Activated T-helper 1 cell treated with anti-CD3 and anti-CD28 coated beads, Interleukin-2, amount 50 U/mL, for 16 hours (primary cell): ENCODE measurements at places on chromosomes 5 and 9.

GRCh38 chr5:140565024-140565779 lies 574 bp downstream of the SLC35A4 start:
- DNase-seq: no peak

- DNase-seq: no peak
These were observed 34.0 kb upstream of the NCS1 start for GRCh38 chr9:130138171-130138653.

- DNase-seq: peak; percentile 9
These were observed 2.6 kb upstream of the BOD1 start for GRCh38 chr5:173618927-173619519.

- no peak for DNase-seq
These were observed 75.4 kb downstream of the NUDT12 start for GRCh38 chr5:103487218-103487617.

- DNase-seq: no peak
These were observed 551.8 kb upstream of the ZNF608 start for GRCh38 chr5:125298258-125298657.

DNA sequence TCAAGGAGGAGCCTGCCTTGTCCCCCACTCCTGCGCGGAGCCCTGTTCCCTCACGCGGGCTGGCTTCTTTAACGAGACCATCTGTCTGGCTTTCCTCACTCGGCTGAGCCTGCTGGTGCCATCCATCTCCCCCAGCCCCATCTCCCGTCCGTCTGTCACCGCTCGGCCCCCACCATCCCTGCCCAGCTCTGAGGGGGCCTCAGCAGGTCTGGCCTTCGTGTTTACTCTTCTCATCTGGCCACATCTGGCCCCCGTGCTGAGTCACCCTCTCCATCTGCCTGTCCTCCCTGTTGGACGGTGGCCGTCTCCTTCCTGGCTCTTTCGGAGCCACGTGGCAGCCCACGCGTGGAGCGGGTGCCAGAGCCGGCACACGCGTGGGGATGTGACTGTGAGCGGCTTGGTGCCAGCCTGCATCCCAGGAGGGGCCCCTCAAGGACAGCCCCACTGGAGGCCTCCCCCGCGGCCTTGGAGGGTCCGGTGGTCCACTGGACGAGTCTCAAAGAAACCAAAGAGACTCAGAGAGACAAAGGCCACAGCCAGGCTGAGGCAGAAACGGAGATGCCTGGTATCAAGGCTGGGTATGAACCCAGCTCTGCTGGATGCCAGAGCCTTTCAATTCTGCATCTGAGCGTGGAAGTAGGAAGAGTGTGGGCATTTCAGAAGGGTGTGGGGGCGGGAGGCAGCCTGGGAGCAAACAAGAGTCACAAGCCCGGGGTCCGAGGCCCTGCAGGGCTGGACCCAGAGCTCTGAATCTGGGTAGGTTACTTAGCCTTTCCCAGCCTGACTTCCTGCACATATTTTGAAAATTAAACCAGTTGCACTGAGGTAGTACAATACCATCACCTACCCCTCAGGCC lies 76.7 kb upstream of the UNC5A start:
- no peak for DNase-seq

DNA sequence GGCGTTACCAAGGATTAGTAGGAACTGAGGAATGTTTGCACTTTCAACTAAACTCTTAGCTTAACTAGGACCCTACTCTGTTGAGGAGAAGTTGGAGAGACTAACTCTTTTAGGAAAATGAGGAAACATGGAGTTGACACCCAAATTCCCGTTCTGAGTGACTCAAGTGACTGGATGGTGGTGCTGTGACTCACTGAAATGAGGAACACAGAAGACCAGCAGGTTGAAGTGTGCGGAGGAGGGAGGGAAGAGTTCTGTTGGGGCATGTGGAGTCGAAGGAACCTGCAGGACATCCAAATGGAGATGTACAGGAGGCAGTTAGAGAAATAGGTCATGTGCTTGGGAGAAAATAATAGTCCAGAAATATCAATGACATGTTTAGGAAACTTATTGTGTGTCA lies 8.2 kb downstream of the HEXB start:
- no peak for DNase-seq

GRCh38 chr9:134456756-134457305 lies 130.6 kb downstream of the RXRA start:
- DNase-seq: no peak

DNA sequence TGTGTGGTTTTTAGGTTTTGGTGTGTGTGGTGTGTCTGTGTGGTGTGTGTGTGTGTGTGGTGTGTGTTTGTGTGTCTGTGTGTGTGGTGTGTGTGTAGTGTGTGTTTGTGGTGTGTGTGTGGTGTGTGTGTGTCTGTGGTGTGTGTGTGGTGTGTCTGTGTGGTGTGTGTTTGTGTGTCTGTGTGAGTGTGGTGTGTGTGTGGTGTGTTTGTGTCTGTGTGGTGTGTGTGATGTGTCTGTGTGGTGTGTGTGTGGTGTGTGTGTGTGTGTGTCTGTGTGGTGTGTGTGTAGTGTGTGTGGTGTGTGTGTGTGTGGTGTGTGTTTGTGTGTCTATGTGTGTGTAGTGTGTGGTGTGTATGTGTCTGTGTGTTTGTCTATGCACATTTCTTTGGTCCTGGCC lies 25.0 kb upstream of the NKD2 start:
- DNase-seq: no peak

DNA sequence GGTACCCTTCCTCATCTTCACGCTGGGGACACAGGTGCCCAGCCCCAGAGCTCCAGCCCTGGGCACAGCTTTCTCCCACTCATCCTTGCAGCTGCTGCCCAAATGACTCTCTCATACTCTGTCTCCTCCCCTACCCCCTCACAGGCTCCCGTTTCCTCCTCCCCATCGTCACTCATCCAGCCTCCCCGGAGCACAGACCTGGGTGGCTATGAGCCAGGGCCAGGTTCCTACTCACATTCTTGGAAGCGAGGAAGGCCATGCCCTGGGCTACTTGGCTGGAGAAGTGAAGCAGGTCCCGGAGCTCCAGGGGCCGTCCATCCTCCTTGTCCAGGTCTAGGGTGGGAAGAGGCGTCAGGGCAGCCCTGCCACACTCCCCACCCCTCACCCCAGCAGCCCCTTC lies 29.3 kb downstream of the CSF1R start:
- DNase-seq: no peak

GRCh38 chr9:95087659-95088242 lies 229.8 kb downstream of the FANCC start:
- DNase-seq: no peak

- no peak for DNase-seq
These were observed 121.5 kb upstream of the RAI14 start for GRCh38 chr5:34534523-34535103.

- no peak for DNase-seq
These were observed 55.5 kb upstream of the RASGRF2 start for GRCh38 chr5:80904533-80905187.

DNA sequence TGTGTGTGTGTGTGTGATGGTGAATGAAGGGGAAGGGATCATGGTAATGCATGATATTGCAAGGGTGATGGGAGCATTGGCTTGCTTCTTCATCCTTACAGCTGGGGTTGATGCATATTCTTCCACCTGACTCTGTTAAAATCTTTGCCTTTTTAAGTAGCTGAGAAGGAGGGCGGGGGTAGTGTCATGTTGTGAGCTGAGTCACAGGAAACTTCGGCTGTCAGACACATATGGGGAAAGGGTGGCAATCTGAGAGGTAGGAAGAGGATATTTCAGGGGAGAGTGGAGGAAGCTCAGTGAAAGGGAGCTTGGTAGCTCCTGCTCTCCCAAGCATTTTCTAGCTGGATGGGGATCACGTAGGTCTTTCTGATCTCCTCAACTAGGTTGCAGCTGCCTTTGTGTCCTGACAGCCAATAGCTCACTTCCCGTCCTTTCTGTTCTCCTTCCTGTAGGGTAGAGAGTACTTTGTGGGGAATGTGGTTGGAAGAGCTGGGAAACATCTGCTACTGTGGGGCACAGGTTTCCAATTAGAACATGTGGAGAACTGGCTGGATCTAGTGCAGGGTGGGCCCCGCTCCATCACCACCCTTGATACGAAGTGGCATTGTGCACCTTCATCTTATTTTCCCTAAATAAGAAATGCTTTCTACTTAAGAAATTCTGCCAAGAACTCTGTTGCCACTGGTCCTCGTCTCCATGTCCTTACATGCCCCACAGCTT lies 18.1 kb upstream of the CLK4 start:
- DNase-seq: no peak

DNA sequence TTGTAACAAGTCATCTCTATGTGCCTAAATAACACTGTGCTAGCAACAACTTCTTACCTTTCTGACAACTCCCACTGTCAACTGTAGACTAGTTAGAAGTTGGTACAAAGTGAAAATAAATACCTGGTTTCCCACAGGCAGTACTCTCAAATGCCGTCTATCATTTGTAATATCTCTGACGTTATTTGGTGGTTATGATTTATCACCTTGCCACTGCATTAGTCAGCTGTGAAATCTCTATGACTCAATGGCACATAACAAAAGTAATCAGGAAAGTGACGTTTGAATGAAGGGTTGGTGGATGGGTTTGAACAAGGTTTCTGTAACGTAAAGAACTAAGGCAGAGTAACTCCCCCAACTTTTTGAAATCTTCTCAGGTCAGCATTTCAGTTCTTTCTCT lies 592.3 kb downstream of the MAT2B start:
- DNase-seq: no peak

GRCh38 chr9:100474924-100475276 lies 2.0 kb downstream of the TMEFF1 start:
- no peak for DNase-seq

DNA sequence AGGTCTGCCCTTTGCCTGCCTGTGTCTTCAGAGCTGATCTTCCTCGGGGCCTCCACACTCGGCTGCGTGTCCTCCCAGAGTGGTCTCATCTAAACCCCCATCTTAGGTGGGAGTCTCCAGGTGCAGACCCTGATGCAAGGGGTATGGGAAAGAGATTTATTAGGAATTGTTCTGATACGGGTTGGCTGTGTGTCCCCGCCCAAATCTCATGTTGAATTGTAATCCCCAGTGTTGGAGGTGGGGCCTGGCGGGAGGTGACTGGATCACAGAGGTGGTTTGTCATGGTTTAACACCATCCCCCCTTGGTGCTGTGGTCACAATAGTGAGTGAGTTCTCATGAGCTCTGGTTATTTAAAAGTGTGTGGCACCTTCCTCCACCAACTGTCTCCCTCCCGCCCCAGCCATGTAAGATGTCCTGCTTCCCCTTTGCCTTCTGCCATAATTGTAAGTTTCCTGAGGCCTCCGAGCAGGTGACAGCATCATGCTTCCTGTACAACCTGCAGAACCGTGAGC lies 208.4 kb downstream of the AOPEP start:
- no peak for DNase-seq

GRCh38 chr9:107137495-107138202 lies 145.4 kb upstream of the RAD23B start:
- no peak for DNase-seq

DNA sequence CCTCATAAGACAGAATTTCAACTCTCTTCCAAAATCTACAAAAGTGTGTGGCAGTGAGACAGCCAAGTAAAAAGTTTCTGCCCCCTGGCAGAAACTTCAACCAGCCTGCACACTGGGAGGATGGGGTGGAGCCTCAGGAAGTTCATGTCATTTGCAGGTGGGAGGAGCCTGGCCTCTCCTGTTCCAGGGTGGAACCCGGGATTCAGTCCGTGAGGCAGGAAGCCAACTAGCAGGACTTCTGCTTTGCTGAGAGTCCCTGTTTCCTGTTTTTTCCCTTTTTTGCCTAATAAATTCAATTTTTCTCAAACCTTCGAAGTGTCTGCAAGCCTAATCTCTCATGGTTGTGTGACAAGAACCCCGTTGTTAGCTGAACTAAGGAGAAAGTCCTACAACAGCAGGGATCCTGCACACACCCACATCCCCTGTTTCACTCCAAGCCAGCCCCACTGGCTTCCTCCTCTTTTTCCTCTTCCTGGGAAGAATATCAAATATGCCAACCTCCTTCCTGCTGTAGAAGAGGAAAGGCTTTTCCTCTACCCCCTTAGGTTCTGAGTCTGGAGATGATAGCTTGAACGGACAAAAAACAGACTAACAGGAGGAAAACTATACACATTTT lies 69.3 kb downstream of the ALDH7A1 start:
- no peak for DNase-seq

DNA sequence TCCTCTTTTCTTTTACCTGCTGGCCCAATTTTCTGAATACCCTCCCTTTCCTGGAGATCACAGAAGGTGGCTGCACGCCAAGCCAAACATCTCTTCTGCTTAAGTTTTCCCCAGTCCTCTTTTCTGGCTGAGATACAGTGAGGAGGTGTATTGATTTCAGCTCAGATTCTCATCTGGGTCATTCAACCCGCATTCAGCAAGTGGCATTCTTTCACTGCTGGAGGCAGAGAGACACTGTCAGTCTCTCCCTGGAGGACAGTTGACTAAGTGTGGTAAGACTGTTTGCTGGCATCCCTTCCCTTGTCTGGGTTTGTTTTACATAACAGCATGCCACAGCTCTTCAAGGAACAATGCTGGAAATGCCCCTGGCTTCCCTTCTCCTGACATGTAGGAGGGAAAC lies 60.5 kb downstream of the GABRG2 start:
- no peak for DNase-seq

DNA sequence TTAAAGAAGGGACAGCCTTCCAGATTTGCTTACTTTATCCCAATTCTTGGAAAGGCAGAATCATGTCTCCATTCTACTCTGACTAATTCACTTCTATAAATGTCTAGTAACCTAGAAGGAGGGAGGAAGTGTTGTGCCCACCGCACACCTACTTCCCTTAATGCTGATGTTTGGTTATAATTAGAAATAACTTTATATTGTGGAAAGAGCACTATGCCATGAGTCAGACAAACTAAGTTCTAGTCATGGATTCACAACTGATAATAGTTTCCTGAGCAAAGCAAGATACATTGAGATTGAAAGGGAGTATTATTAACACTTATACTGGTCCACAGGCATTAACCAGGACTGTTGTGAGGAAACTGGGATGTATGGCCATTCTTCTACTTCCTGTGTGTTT lies 345.9 kb upstream of the RPS23 start:
- DNase-seq: no peak

DNA sequence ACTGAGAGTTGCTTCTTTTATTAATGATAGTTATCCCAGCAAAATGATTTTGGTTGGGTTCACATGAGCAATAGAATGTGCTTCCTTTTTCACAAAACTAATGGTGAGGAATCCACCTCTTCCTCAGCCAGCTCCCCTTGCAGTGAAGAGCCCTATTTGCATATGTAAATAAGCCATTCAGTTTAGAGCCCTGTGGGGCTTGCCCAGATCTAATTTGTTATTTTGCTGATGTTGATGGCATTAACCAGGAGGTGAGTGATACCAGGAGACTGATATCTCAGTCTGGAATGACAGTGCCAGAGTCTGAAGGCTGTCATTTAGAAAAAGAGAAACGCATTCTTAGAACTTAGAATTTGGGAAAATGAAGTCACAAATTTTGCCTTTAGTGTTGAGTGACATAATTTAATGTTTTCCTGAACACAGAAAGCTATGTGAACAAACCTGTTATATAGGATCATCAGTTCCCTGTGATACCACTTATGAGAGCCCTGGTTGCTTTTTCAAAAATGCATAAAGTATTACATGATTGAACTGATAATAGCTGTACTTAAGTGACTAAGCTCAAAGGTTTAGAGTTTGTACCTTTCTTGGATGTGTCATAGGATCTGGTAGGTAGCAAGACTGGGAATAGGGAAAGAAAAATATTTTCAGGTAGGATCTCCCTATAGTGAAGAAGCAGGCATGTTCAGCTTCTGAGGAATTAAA lies 271.6 kb downstream of the MAST4 start:
- DNase-seq: no peak
